ENCODE measurements at places on chromosomes 1 and 21.

GRCh38 chr1:228378873-228379460 lies 27.7 kb downstream of the TRIM11 start:
- ATAC-seq = no peak

GRCh38 chr1:11650331-11650991 lies 3.8 kb downstream of the FBXO2 start:
- ATAC-seq = peak; percentile 61

DNA sequence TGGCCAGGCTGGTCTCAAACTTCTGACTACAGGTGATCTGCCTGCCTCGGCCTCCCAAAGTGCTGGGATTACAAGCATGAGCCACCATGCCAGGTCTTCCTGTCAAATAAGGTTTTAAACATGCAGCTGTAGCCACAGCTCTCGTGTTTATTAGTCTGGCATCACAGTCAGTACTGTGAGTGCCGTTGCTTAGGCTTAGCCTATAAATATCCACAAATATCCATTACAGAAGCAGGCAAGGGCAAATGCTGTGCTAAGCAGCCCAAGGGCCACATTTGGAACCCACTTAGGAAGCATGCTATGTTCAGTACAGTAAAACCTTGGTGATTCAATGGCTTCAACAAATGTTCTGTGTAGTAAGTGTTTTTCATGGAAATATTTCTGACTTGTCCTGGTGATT lies 75.9 kb downstream of the KIF1B start:
- peak; percentile 89 for ATAC-seq

DNA sequence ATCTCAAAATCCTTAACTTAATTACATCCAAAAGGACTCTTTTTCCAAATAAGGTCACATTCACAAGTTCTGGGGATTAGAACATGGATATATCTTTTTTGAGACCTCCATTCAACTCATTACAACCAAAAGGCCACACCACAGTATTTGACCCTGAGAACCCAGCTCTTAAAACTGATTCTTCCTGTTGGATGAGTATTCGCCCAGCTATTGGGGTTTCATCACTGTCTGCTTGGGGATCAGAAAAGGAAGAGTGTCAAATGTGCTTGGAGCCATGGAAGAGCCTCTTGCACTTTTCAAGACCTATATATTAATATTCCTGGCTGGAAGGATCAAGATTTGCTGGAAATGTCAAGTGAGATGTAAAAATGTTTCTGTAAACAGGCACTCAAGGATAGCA lies 5.4 kb upstream of the TINAGL1 start:
- ATAC-seq = no peak

- no peak for ATAC-seq
These were observed 2.8 kb downstream of the ARID4B start for GRCh38 chr1:235325139-235325538.

DNA sequence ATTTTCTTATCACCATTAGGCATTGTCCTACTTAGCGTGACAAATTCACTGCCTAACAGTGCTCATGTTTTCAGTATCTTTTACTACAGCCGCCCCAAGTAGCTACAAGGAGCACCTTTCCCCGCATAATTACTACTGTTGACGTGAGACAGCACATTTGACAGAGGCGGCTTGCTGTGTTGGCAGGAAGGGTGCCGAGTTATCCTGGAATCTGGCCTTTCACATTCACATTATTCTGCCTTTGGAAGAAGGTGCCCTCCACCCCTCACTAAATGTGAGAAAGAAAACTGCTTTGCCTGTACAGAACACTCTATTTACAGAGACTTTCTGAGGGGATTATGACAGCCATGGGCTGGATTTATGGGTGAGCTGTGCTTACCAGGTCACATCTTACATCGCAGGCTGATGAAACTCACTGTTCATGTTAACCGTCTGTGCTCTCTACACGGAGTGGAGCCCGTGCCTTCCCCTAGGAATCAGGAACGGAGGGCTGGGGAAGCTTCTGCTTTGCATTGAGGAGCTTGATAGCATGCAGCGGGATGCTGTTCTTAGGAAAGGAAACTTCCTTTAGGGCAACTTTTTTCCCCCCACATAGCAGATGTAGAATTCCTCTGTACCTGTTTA lies 148.0 kb upstream of the ZRANB2 start:
- ATAC-seq = no peak

DNA sequence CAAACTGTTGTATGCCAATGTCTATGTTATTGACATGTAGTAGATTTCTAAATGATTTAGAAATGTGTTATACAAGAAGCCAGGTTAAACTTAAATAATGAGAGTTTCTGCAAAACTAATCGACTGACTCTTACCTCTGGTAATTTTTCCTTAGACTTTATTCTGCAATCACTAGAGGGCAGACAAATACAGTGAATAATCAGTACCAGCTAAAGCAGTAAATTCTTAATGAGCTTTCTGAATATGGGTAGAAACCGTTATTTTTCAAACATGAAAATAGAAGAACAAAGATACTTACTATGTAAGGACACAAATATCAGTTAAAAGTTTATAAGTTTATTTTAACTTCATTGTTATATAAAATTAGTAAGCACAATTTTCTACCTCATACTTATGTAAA lies 97.9 kb upstream of the RGS1 start:
- ATAC-seq = peak; percentile 55

- ATAC-seq = no peak
These were observed 13.2 kb downstream of the ITPKB start for GRCh38 chr1:226725897-226726267.

DNA sequence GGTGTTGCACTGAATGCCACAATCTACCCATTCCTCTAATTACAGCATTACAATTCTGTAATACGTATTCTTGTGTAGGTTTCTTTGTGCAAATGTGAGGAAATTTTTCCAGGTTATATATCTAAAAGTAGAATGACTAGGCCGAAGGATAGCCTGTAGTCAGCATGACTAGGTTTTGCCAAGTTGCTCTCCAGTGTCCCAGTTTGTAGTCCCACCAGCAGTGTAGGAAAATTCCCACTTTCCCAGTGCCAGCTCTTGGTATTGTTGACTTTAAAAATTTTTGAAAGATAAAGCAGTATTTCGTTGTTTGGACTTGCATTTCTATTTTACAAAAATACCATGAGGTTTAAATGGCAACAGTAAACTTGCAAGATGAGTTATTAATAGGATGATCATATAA lies 3.0 kb downstream of the PARK7 start:
- no peak for ATAC-seq

- no peak for ATAC-seq
These were observed 322.6 kb downstream of the LTN1 start for GRCh38 chr21:28669971-28670653.

DNA sequence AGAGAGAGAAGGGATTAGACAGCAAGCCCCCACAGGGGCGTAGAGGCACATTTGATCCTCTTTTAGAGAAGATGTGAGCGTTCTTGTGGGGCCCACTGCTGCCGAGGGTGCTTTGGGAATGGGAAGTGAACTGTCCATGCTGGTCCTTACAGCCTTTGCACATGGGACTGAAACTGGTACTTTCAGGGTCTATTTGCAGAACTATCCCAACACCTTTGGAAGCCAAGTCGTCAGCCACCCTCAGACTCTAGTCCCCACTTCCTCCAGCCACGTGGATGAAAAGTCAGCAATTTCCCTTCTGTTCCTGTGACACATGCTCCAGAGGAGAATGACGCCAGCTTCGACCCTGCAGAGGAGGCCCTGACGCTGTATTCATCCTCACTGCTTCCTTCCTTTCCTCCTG lies 2.6 kb upstream of the RAB7B start:
- ATAC-seq = no peak

GRCh38 chr1:89606227-89606980 lies 26.5 kb upstream of the LRRC8C start:
- ATAC-seq = no peak

- no peak for ATAC-seq
These were observed 77.9 kb downstream of the TENT5C start for GRCh38 chr1:117683571-117684285.

GRCh38 chr1:165928075-165928731 lies 100.8 kb downstream of the UCK2 start:
- no peak for ATAC-seq

- no peak for ATAC-seq
These were observed 10.9 kb downstream of the TNFRSF25 start for GRCh38 chr1:6454856-6455751.
